ENCODE measurements at places on chromosomes 6 and 20.

- DNase-seq = no peak
Observed at GRCh38 chr6:46490425-46491200, 636 bp downstream of the RCAN2 start.

DNA sequence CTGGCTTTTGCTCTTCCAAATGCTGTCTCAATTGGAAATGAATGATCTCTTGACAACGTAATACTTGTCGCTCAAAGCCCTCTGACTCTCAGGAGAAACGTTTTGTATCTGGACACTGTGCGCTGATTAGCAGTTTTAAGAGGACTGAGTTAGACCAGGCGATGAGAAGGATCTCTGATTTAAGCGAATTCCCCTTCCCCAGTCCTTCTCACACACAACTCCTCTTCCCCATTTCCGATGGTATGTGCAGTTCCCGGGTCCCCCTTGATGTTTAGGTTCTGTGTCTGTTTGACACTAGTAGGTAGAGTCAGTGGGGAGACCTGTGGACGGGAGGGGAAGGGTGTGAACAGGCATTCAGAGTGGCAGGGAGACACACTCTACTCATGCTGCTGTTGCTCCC, 2.5 kb downstream of the ZDHHC14 start:
- DNase-seq = no peak

DNA sequence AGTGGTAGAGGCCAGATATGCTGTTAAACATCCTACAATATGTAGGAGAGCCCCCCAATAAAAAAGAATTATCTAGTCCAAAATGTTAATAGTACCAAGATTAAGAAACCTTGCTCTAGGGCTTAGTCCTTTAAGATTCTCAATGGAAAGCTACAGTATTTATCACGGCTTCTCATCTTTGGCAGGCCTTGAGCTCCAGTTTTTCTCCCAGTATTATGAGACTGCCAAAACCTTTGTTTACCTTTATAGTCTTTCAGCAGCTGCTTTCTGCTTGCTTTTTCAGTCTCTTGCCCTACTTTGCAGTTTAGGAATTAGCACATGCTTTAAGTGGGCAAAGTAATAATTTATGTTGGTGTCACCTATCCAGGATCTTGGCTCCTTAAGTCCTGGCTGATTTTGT, 59.7 kb downstream of the NHLRC1 start:
- DNase-seq = no peak

DNA sequence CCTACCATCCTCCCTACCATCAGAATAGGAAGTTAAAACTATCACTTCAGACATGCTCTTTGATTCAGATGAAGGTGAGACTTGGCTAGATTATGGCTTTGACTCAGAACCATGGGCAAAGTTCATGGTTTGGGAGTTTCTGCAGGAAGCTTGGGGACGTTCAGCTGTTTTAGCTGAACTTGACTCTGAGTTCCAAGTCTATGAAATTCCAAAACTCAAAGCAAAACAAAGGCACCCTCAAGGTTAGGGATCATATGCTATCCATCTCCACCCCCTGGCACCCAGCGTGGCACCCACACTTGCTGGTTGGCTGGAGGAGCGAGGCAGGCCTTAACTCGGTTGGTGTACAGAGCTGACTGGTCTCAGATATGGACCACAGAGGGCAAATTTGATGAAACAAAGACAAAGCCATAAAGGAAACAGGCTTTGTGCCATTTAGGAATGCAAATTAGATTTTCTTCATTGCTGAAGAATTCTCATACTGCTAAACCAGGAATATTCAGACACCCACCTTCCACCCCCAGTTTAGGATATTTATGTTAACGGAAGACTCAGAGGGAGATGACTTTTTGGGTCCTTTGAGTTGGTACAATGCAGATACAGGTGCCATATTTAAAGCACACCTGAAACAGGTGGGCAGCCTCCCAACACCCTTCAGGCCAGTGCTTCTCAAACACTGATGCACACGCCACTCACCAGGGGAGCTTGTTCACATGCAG, 88.4 kb upstream of the SLC22A16 start:
- no peak for DNase-seq

- no peak for DNase-seq
Observed at GRCh38 chr20:49207076-49207475, 12.1 kb upstream of the DDX27 start.

DNA sequence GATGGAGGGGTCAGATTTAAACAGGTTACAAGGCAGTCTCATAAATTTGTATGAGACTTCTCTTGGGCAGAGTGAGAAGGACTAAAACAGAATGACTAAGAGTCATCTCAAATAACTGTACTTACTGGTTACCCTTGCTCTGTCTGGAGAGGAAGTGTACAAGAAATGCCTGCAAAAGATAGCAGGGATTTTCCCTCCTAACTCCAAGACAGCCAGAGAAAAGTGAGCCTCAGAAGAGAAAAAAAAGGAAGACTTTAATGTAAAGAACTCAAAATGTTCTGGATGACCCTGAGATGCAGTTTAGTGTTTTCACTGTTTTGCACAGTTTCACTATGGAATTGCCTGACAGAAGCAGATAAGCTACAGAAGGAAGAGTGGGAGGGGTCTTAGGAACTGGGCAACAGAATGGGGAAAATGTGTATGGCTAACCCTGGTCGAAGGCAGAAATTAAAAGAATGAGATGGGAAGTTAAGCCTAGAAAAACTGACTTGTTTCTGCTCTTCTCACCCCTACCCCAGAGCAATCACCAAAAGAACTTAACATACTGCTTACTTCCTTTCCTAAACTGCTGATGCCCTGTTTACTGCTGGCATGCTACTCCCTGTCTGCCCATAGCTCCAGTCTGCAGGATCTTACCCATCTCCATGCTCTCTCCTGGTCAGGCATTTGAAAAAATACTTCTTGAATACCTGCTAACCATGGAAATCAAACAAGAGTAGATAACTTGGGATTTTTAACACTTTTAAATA, 98.1 kb upstream of the MARCKS start:
- no peak for DNase-seq

DNA sequence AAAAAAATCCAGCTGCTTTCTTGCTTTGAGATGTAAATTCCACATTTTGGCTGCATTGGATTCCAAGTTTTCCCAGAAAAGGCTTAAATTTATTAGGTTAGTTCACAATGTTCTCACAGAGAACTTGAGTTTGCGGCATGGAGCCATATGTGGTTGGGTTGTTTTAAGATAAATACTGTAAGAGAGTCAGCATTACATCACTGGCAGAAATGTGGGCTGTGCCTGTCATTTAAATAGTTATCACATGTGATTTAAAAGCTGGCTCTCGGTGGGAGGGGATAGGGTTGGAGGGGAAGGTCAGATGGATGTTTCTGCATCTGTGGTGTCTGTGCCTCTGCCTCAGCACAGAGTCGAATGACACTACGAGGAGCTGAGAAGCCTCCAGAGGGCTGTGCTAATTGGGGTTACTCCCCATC, 73.8 kb upstream of the SCP2D1 start:
- DNase-seq = no peak

GRCh38 chr6:168345896-168346754, 26.5 kb upstream of the DACT2 start:
- no peak for DNase-seq

DNA sequence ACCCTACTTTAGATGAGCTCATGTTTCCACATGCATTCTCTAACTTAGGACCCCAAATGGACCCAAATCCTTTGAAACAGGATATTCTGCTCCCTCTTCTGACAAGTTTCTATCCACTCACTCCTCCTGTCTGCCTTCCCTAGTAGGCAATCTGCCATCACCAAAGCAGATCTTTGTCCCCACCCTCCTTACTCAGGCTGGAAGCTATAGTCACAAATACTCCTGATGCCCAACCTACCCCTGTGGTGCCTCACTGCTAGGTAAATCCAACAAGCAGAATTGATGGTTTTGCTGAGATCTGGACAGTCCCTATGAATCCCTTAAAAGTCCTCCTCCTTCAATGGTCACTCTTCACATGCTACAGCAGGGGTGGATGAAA, 21.7 kb downstream of the ELOVL5 start:
- DNase-seq = no peak

- DNase-seq = no peak
Observed at GRCh38 chr20:23334111-23334510, 16.5 kb upstream of the NXT1 start.

- peak; percentile 16 for DNase-seq
Observed at GRCh38 chr20:43925801-43926200, 11.1 kb downstream of the TOX2 start.

GRCh38 chr6:24967211-24967610, 31.5 kb upstream of the RIPOR2 start:
- DNase-seq = no peak

GRCh38 chr20:41694796-41695195, 76.6 kb upstream of the CHD6 start:
- DNase-seq = no peak

- peak; percentile 66 for DNase-seq
Observed at GRCh38 chr20:33299111-33299603, 16.1 kb downstream of the BPIFB1 start.

DNA sequence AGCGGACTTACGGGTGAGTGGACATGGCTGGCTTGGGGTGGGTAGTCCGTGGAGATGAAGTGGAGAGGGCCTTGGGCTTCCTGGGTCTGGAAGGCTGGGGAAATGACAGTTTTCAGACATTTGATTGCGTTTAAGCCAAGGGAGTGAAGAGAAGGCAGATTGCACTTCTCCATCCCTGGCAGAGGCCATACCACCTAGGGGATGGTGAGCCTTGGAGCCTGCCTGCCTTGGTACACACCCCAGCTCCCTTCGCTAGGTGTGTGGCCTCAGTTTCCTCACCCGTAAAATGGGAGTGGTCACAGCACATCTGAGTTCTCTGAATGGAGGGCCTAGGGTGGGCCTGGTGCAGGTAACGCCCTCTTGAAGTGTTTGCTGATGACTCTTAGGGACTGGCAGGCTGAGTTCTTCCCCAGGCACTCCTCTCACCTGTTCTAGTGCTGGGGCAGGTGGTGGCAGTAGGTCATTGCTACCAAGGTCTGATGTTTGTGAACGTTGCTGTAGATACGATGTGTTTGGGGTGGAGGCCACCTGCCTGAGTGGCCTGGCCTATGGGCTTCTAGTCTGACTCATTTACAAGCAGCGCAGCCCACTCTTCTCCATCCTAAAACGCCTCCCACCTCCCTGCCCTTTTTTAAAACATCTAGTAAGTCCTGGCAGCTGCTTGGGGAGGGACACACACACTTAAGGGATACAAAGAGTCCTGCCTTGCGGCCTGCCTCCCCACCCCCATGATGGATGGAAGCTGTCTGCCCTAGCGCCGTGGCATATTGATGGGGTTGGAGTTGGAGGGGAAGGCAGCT, 2.3 kb downstream of the RBM38 start:
- DNase-seq = no peak

GRCh38 chr6:146997062-146997461, 207.2 kb upstream of the STXBP5 start:
- no peak for DNase-seq

DNA sequence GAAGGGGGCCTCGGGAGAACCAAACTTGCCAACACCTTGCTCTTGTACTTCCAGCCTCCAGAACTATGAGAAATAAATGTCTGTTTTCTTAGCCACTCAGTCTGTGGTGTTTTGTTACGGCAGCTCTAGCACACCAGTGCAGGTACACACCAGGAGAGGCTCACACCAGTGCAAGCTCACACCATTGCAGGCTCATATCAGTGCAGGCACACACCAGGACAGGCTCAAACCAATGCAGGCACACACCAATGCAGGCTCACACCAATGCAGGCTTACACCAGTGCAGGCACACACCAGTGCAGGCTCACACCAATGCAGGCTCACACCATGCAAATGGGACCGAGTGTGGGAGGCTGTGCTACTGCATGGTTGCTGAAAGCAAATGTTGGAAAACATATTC, 4.9 kb upstream of the CTCFL start:
- DNase-seq = no peak

DNA sequence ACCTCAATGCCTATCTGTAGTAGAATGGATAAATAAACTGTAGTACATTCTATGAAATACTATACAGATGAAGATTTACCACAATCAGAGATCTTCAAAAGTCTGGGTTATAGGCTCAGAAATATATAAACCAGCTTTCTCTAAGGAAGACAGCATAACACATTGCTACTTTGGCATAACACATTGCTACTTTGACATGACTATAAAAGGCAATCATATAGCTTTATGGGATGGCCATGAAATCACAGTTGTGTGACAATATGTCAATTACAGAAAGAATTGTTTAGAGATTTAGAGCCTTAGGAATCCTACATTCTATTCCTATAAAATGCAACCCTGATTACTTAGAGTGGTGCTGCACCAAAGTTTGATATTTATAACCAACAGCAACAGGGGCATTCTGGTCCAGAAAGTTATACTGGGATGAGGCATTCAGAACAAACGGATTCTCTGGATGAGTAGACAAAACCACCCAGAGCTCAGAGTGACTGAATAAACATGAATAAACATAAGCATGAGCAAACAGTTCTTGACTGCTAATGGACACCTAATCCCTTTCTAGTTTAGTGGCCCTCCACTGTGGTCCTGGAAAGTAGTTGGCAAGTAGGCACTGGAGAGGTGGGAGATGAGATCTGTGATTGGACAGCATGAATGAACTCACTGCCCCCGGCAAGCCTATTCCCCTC, 12.0 kb downstream of the TTI1 start:
- no peak for DNase-seq

DNA sequence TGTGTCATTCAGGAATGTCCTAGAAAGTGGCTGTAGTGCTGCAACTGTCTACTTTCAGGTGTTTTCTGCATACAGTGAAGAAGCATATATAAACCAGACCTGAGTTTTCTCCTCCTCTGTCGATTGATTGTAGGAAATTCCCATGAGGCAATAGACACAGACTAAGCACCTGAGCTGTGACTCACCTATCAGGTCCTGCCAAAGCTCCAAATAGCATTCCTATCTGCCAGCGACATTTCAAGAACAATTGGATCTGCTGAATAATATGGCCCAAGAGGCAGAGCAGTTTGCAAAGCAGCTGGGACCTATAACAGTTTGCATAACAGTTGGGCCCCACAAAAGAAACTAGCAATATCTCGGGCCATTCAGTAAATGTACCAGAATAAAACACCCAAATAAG, 360.4 kb downstream of the HAO1 start:
- no peak for DNase-seq

GRCh38 chr6:110617057-110617456, 140.6 kb upstream of the SLC22A16 start:
- DNase-seq = no peak

DNA sequence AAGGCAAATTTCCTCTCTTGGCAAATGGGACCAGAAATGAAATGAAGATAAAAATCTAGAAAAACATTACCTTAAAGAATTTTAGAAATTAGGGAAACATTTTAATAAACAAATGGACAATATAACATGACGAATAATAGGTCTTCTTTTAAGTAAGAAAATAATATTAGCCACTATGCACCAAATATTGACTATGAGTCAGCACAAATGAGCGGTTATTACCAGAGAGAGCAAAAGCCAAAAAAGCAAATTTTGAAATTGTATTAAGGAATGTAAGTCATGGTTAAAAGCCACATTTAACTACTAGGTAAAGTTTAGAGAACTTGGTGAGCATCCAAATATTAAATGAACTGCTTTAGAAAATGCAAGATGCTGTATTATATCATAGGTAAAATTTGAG, 376.6 kb upstream of the JAG1 start:
- DNase-seq = no peak

- DNase-seq = no peak
Observed at GRCh38 chr6:55395871-55396270, 68.6 kb downstream of the GFRAL start.
